ENCODE measurements at places on chromosomes 2 and 18.
A peak's percentile ranks its signal among the peaks of the same experiment; 100 is the strongest.

GRCh38 chr2:17195016-17195415 lies 323.2 kb downstream of the RAD51AP2 start:
- DNase-seq, result no peak

GRCh38 chr2:158144914-158145625 lies 43.4 kb downstream of the UPP2 start:
- DNase-seq, result no peak

GRCh38 chr2:106261871-106262321 lies 67.8 kb upstream of the UXS1 start:
- no peak for DNase-seq

- DNase-seq, result no peak
These were observed 840.6 kb upstream of the SALL3 start for GRCh38 chr18:78138983-78139496.

DNA sequence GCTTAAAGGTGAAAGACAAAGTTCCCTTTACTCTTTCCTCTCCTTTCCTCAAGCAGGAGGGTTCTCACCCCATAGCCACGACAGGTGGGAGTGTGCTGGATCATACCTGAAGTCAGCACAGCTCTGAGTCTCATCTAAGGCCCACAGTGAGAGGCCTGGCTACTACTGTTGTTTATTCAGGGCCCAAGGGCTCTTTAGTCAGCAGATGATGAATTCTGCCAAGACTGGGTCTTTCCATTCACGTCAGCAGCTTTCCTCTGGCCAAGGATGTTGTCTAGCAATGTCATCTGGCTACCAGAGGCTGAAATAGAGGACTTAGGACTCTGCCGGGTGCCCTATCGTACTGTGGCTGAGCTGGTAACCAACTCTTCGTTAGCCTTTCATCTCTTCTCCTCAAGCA lies 308.4 kb upstream of the THUMPD2 start:
- DNase-seq, result no peak

DNA sequence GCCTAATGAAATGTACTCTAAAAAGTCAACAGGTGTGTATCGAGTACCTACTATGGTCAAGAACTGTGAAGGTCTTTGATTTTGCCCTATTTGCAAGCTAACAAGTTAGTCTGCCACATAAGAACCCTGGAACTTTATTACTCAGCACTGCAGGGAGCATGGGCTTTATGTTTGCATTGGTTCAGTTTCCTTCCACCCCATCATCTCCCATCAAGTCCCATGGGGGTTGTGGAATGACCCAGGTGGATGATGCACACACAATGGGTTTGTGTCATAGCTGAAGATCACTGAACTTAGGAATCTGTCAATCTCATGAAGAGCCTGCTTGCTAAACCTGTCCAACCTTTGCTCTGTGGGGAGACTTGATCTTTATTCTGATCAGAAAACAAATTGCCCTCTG lies 265.5 kb downstream of the RPRM start:
- no peak for DNase-seq

DNA sequence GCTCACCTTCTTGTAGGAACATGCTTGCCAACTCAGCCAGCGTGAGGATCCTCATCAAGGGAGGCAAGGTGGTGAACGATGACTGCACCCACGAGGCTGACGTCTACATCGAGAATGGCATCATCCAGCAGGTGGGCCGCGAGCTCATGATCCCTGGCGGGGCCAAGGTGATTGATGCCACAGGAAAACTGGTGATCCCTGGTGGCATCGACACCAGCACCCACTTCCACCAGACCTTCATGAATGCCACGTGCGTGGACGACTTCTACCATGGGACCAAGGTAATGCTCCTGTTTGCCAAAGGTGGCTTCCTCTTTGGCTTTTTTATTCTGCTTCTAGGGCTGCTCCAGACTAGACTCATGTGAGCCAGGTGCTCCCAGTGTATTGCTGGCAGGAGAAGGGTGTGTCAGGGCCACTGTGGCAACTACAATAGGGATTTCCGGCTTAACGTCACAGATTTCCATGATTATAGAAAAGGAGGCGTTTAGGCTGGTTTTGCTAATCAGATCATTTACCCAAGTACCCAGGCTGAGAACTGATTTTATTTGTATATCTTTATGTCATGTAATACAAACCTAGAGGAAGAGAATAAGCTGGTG lies 50.6 kb downstream of the DPYSL5 start:
- peak; percentile 21 for DNase-seq

Measured in transverse colon (tissue), 4 donors.